ENCODE measurements at places on chromosomes 5 and 9.

- DNase-seq = no peak
Measured at GRCh38 chr9:21810881-21811280, 8.4 kb downstream of the MTAP start.

- DNase-seq = peak; percentile 61
Measured at GRCh38 chr9:125374443-125375309, 113.0 kb downstream of the GAPVD1 start.

- DNase-seq = no peak
Measured at GRCh38 chr9:135216791-135217441, 129.4 kb downstream of the OLFM1 start.

DNA sequence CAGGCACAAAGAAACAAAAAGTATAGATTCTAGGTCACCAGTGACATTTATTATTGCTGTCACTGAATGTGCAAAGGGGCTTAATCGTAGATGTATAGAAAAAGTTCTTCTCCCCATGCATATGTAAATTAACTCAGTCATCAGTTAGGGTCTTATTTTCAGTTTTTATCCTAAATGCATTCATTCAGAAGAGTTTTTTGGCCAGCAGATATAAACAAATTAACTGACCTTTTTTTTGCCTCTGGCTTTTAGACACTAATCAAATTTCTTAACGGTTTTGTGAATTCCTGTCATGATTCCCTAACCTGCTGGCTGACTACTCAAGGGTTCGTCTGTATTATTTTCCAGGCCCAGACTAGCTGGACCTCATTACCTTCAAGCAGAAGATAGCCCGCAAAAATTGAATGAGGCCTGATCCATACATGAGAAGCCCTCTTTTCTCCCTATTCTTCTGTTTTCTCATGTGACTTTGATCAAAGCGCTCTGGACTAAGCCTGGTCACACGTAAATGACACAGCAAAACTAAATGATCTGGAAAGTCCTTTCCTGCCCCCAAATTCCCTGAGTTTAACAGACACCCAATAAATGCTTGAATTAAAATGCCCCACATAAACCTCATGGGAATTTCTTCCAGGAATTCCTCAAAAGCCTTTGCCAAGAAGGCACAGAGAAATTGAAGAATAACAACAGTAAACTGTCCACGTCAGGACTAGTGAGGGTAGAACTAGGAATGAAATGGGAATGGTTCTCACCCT is 83.7 kb downstream of the MYO10 start:
- DNase-seq = no peak

DNA sequence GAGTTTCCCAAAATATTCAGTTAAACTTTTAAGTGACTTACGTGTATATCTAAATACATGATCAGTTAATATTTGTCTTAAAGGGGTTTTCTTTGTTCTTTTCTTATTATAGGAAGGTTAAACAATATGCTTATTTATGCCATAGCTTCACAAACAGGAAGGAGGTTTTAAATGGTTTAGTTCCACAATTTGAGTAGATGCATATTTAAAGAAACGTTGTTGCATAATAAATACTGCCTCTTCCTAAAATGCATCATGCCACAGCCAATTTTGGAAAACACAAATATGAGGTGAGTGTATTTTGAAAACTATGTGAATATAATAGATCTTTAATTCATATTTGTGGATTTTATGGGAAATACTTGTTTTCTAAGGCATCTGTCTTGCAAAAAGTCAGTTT is 2.5 kb upstream of the ADRB2 start:
- no peak for DNase-seq

DNA sequence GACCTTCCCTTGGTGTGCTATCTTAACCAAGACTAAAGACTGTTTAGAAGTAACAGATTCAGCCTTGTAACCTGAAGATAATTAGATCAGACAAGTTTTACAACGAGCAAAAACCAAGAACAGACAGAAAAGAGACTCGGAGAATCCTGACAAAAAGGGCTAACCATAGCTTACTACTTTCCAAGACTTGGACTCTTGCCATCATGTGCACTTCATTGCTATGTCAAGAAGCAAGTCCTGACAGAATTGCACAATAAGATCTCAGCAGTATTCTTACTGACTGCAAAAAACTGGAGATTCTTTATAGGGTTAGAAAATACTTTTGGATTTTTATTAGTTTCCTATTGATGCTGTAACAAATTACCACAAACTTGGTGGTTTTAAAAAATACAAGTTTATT is 1539.0 kb upstream of the NUDT12 start:
- no peak for DNase-seq

DNA sequence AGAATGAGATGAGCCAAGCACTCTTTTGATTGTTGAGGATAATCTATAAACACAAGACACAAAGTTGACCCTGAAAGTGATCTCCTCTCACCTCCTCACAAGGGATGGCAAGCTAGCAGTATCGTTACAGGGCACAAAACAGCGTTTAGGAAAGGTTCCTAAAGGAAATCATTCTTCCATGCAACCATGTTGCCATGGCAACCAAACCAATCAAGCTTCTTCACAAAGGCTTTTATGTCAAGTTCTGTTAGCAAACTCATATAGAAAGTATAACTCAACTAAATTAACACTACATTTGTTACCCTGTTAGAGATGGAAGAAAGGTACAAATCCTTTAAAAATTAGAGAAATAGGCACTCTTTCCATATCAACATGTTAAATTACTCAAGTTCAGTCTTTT is 1016.8 kb upstream of the DMAC1 start:
- no peak for DNase-seq

GRCh38 chr9:16364347-16364746 is 506.1 kb downstream of the BNC2 start:
- no peak for DNase-seq

- DNase-seq = no peak
Measured at GRCh38 chr5:115977096-115977495, 14.8 kb downstream of the LVRN start.

DNA sequence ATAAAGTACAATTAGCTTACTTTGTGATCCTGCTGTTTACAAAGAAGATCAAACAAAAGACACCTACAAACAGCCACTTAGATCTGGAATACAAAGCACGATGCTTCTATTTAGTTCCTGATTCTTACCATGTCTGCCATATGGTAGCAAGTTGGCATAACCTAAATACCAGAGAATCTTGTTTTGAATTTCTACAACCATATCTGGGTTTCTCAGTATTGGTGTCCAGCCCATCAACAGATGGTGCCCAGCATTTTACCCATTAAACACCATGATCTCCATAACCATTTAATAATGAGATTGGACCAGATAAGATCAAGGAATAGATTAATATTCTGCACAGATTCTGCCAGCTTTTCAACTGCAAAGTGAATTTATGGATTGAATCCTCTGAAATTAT is 29.8 kb downstream of the SLC24A2 start:
- no peak for DNase-seq

GRCh38 chr5:69493396-69494133 is 975 bp downstream of the OCLN start:
- no peak for DNase-seq

All from large intestine (tissue), 12 donors.